ENCODE measurements at places on chromosomes 12 and 14. TPM values are rescaled to one million over a fixed set of nuclear protein-coding genes. Genes with fewer than 3 reads are reported as not detected.

ADAMTS20 gene
- total RNA-seq, result not detected

CLSTN3 gene
- 5.9 TPM for total RNA-seq

FKBP4 gene
- total RNA-seq, result 64.9 TPM

COX8C gene
- total RNA-seq, result not detected

KRT74 gene
- total RNA-seq, result not detected

CATSPERB gene
- total RNA-seq, result not detected

CARMIL3 gene
- total RNA-seq, result 0.15 TPM

PLXNC1 gene
- 0.57 TPM for total RNA-seq

SMIM41 gene
- not detected for total RNA-seq

SOX5 gene
- total RNA-seq, result 0.23 TPM

NGB gene
- total RNA-seq, result not detected

PLEKHD1 gene
- total RNA-seq, result 0.08 TPM

- H3K36me3 ChIP-seq, result no peaks in the 10 kb centered on the region
- no peak for DNase-seq
- H3K4me3 ChIP-seq, result no peak overlapping the region
- H3K27ac ChIP-seq, result no peak overlapping the region
These were observed 715 bp upstream of the SLC10A1 start for GRCh38 chr14:69797573-69798338.

DNA sequence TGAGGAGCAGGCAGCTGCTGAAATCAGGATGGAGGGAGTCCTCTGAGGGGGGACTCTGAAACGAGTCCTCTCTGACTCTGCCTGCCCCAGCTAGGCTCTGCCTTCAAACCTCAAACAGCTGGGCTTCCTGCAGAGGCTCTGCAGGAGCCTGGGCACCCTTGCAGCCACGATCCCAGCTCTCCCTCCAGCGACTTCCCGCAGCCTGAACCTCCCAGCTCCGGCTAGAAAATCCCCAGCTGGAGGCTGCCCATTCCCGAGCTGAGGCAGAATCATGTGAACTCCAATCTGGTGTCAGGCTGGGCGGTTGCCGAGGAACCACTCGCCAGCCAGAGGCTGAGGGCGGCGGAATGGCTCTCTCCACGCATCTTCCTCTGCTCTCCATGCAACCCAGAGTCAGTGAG, at the start of gene GPR68:
Gene GPR68 (minus strand): TSS at position 204 of the 401 bp plus-strand sequence. CDS start 9,654 bp downstream, outside the sequence.
- H3K4me1 ChIP-seq, result no peaks in the 10 kb centered on the region
- no peak for DNase-seq
- H3K27ac ChIP-seq, result no peak within 1 kb of the TSS
- H3K4me3 ChIP-seq, result no peak within 1 kb of the TSS
- H3K36me3 ChIP-seq, result no peaks in the 10 kb centered on the region
- H3K27me3 ChIP-seq, result no peaks in the 10 kb centered on the region

DNA sequence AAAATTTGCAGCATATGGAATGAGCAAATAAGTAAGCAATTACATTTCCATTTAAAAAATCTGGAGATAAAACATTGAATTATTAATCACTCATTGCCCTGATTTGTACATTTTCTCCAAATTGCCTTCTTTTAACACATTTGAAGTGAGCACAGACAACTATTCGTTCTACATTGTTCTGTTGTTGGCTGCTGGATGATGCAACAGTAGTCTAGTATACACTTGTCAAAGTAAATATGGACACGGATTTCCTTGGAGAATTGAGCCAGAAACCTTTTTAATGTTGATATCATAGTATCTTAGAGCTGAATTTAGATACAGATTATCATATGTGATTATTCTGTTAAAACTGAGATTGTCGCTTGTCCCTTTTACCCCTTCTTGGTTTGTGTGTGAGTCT, 188.2 kb downstream of the FUT8 start:
- no peak for DNase-seq
- H3K27ac ChIP-seq, result no peak overlapping the region
- no peaks in the 10 kb centered on the region for H3K27me3 ChIP-seq
- no peaks in the 10 kb centered on the region for H3K36me3 ChIP-seq
- H3K4me3 ChIP-seq, result no peak overlapping the region

- no peak overlapping the region for H3K27ac ChIP-seq
- H3K27me3 ChIP-seq, result no peaks in the 10 kb centered on the region
- H3K4me1 ChIP-seq, result peaks cover 15% of the 10 kb centered on the region
- no peak overlapping the region for H3K4me3 ChIP-seq
- DNase-seq, result no peak
- peaks cover 27% of the 10 kb centered on the region for H3K36me3 ChIP-seq
These were observed 1.9 kb upstream of the PRKAG1 start for GRCh38 chr12:49020441-49020840.

DNA sequence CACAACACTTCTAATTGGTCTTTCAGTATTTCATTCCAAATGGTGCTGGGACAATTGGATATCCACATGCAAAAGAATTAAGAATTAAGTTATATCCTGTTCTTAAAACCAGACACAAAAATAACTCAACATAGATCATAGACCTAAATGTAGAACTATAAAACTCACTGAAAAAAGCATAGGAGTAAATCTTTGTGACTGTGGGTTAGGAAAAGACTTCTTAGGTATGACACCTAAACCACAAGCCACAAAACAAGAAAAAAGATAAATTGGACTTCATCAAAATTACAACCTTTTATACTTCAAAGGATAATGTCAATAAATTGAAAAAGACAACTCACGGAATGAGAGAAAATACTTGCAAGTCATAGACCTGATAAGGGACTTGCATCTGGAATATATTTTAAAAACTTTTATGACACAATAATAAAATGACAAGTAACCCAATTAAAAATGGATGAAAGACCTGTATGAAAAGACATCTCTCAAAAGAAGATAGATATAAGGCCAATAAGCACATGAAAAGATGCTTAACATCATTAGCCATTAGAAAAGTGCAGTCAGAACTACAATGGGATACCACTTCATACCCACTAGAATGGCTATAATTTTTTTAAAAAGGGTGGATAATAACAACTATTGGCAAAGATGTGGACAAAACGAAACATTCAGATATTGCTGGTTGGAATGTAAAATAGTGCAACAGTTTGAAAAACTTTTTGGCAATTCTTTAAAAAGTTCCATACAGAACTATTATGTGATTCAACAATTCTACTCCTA, 72.5 kb upstream of the SLC38A4 start:
- H3K4me1 ChIP-seq, result no peaks in the 10 kb centered on the region
- H3K4me3 ChIP-seq, result no peak overlapping the region
- no peak for DNase-seq
- no peak overlapping the region for H3K27ac ChIP-seq
- no peaks in the 10 kb centered on the region for H3K36me3 ChIP-seq
- no peaks in the 10 kb centered on the region for H3K27me3 ChIP-seq

DNA sequence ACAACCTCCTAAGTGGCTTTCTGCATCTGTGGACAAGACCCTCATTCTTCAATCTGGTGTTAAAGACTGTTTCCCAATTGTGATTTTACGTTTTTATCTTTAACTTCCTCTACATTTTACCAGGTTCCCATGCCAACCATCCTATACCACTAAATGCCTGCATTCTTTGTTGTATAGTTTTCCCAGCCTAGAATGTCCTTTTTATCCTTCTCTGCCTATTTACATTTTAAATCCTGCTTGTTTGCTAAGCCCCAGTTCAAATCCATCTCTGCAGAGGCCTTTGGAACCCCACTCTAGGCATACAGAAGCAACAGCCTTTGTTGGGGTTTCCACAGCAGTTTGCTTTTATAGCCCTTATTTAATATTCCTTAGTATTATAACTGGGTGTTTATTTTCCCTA, 325.1 kb upstream of the DDHD1 start:
- no peaks in the 10 kb centered on the region for H3K4me1 ChIP-seq
- no peak overlapping the region for H3K27ac ChIP-seq
- H3K4me3 ChIP-seq, result no peak overlapping the region
- H3K27me3 ChIP-seq, result no peaks in the 10 kb centered on the region
- no peaks in the 10 kb centered on the region for H3K36me3 ChIP-seq

GRCh38 chr14:53531156-53531555, 378.0 kb upstream of the DDHD1 start:
- no peak for DNase-seq
- H3K4me3 ChIP-seq, result no peak overlapping the region
- no peaks in the 10 kb centered on the region for H3K36me3 ChIP-seq
- no peak overlapping the region for H3K27ac ChIP-seq
